CD4-positive, alpha-beta T cell treated with Interleukin-2 at 100 ng/mL for 4 hours (primary cell): ENCODE measurements at places on chromosomes 12 and 14.

- DNase-seq, result no peak
These were observed 5.5 kb downstream of the CYP46A1 start for GRCh38 chr14:99689266-99690236.

- DNase-seq, result no peak
These were observed 418.7 kb downstream of the NPAS3 start for GRCh38 chr14:33357225-33358010.

- DNase-seq, result no peak
These were observed 40.6 kb downstream of the LTBP2 start for GRCh38 chr14:74571441-74571841.

DNA sequence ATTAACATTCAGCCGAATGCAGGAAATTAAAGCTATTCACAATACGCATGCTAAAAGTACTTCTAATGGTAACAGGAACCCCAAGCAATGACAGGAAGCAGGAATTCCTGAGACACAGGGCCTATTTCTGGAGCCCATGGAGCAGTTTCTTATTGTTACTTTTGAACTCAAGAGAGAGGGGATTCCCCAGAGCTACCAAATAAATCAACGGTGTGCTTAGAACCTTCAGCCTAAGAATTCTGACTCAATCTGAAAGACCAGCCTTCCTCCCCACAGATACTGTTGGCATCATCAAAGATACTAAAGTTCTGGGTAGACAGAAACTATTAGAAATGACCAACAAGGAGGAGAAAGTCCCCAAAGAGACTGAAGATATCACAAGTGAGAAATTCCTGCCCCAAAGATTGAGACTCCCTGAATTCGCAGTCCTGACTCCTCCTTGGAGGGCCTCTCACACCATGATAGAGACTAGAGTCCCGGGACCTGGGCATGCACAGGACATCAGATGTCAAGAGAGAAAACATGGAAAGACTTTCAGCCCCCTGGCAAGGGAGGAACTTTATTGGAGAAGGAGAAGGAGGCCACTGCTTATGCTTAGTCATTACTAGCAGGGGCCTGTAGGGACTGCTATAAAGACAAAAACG lies 32.7 kb downstream of the RTRAF start:
- no peak for DNase-seq

- DNase-seq, result peak; percentile 78
These were observed 86.9 kb upstream of the TTC7B start for GRCh38 chr14:90903101-90903500.

DNA sequence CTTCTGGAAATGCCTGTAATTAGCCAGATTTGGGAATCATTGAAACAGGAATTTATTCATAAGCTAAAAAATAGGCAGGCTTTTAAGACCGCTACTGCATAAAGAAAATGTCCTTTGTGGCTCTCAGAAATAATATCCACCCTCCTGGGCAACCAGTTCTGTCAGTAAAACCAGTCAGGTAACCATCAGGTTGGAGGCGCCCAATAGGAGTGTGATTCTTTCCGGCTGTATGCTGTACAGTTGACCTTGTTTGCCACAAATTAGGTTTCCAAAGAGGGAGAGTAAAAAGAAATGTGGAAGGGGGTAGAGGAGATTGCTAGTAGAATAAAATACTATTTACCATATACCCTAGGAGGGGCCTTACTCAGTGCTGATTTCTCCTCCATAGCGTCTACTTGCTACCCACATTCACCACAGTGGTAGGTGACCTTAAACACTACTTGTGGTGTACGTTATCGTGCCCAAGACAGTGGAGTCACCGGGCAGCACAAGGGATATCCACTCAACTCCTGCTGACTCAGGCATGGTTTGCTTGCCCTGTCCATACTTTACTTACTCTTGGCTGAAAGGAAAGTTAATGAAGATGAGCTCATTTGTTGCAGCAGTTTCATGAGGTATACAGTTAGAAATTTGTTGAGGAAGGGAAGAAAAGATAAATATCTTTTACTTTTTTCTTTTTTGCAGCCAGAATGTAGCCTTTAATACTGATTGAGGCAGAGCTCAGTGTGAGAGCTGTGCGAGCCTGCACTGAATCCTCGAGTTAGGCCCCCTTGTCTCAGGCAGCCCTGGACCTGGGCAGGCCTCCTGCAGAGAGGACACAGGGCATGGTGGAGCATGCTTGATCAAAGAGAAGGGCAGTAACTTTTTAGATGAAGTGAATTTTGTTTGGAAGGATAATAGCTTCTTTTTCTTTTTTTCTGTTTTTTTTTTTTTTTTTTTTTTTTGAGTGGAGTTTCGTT lies 76.7 kb downstream of the DIP2B start:
- DNase-seq, result no peak

GRCh38 chr14:24055971-24056799 lies 4.4 kb downstream of the CARMIL3 start:
- no peak for DNase-seq

GRCh38 chr12:112153893-112154219 lies 28.5 kb downstream of the TRAFD1 start:
- no peak for DNase-seq
